ENCODE measurements at places on chromosomes 2 and 18.

DNA sequence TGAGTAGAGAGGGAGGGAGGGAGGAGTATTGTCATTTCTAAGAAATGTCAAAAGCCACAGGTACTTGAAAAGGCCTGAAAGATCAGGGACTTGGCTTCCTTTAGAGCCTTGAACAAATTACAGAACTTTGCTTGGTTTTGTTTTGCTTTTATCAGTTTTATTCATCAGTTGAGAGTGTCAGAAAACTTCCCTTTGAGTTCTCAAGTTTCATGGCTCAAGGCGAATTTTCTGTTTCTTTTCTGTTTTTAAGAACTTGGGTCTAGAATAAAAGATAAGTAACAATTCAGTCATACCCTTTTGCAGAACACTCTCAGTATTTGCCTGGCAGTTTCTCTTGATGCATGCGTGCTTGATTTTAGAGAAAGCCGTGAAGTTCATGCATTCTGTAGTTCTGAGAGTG lies 531.9 kb downstream of the PARD3B start:
- DNase-seq = no peak

DNA sequence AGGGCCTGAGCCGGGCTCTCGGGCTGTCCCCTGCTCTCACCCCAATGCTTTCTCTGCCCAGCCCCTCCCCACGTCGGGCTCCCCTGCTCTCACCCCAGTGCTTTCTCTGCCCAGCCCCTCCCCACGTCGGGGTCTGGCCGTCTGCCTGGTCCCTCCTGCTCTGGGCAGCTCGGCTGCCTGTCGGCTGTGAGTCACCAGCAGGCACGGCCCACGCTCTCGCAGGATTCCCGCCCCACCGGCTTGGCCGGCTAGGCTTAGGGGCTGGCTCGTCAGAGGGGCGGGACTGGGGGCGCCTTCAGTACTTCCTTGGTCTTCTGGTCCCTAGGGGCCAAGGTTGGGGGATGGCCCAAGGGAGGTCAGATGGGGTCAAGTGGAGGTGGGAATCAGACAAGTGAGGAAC lies 3.3 kb downstream of the BOK start:
- no peak for DNase-seq

- no peak for DNase-seq
These were observed 24.7 kb downstream of the PKDCC start for GRCh38 chr2:42072349-42073118.

GRCh38 chr2:16151651-16152050 lies 211.3 kb downstream of the MYCN start:
- no peak for DNase-seq

GRCh38 chr2:177254433-177255226 lies 9.9 kb downstream of the NFE2L2 start:
- DNase-seq = no peak

GRCh38 chr2:38876407-38876806 lies 631 bp downstream of the MORN2 start:
- DNase-seq = no peak

- no peak for DNase-seq
These were observed 278.3 kb upstream of the CYP26B1 start for GRCh38 chr2:72425996-72426395.

GRCh38 chr2:229133155-229133772 lies 137.8 kb downstream of the PID1 start:
- DNase-seq = no peak

GRCh38 chr2:196391149-196391479 lies 219.7 kb upstream of the STK17B start:
- no peak for DNase-seq

DNA sequence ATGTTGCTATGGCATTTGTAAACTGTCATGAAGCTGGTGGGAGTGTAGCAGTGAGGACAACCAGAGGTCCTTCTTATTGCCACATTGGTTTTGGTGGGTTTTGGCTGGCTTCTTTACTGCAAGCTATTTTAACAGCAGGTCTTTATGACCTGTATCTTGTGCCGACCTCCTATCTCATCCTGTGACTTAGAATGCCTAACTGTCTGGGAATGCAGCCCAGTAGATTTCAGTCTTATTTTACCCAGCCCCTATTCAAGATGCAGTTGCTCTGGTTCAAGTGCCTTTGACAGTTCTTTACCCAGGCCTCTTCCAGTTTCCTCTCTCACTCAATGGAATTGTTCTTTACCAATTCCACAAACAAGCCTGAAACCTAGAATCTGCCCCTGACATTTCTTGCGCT lies 145.1 kb downstream of the KCNE4 start:
- DNase-seq = no peak

GRCh38 chr2:184444217-184444616 lies 154.1 kb upstream of the ZNF804A start:
- no peak for DNase-seq

DNA sequence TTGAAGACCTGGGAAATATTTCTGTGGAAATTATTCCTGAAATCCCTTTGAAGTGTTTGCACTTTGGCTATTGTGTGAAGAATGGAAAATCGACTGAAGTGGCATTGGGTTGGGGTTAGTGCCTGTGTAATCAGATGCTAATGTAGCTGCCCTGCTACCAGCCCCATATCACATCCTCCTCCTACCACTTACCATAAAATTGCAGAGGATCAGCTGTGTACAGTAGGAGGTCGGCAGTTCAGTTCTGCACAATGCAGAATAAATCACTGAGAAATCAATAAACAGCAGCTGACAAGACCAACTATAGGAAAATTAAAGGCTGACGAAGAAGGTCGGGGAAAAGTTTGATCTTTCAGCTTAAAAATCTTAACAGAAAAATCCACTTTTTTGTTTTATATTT lies 440.9 kb downstream of the PTPRM start:
- DNase-seq = no peak

DNA sequence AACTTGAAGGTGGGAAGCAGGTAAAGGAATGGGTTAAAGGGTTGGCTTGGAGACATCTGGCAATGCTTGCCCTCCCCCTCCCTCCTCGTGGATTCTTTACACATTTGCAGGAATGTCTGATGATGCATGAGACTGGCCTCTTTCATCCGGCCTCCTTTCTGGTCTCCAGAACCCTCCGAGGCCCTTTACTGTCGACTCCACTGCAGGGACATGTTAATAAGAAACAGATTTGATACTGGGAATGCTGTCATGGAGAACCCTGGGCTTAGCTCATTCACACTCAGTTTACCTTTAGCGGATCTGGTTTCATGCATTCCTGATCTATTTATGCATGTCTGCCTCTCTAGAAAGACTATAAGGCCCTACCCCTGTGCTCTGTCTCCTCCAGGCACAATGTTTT lies 238.7 kb downstream of the TGIF1 start:
- peak; percentile 90 for DNase-seq

GRCh38 chr2:95012881-95013550 lies 12.5 kb upstream of the MAL start:
- no peak for DNase-seq

DNA sequence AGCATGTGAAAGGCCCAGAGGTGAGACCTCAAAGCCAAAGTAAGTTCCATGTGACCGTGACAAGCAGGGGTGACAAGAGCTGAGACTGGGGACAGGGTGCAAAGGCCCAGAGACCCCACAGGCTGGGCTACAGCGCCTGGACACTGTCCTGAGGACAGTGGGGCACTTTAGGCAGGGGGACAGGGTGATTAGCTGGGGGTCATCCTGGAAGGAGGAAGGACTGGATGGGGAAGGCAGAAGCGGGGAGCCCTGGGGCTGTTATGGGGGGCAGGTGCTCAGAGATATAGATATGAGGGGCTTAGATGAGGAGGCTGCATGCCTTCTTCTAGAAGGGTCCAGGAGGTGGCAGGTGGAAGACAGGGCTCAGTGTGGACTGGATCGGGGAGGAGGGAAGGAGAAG lies 31.5 kb downstream of the KIF1A start:
- DNase-seq = no peak

DNA sequence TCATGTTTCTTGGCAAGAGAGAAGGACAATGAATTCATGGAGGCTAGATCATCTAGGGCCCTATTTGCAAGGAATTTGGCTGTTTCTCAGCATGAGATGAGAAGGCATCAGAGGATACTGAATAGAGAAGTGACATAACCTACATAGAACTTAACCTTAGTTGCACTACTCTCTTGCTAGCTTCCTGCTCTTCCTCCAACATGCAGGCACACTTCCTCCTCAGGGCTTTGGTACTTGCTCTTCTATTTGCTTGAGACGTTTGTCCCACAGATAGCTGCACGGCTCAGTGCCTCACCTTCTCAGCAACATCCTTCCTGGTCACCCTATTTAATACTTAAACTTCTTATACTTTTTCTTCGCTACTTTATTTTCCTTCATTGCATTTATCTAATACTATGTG lies 20.0 kb upstream of the LANCL1 start:
- no peak for DNase-seq

DNA sequence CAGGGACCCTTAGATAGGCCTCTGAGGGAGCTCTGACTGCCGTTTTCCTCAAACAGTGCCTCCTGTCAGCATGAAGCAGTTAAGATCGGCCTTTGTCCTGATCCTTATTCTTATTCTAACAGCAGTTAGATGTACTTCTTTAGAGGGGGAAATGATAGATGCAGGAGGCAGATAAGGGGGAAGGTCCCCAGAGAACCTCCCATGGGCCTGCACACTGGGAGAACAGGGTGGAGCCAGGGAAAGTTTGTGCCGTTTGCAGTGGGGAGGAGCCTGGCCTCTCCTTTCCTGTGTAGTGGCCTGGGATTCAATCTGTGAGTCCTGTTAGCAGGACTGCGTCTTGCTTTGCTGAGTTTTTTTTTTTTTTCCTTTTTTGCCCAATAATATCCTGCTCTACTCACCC lies 7.9 kb upstream of the INPP4A start:
- no peak for DNase-seq

DNA sequence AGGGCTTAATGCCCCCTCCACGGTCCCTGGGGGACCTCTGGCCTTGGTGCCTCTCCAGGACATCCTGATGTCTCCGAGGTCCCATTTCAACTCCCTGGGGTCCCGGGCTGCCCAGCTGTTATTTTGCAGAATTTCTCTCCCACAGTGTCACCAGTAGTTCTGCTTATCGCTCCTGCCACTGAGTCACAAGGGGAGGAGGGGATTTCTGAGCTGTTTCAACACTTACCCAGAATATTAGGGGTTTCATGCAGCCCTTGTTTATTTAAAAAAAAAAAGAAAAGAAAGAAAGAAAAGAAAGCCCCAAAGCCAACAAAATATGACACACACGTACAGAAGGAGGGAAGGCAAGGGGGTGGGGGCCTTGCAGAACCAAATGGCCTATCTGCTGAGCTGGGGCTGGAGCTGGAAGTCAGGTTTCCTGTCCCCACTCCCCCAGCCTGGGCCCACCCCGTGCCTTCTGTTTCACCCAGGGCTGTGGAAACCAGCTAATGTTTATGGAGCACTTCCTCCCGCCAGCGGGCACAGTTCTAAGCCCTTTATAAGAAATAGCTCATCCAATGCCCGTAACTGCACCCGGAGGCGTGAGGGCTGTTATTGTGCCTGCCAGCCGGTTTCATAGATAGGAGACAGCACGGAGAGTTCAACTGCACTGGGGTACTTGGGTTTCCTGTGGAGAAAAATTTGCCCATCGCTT lies 8.4 kb upstream of the ARID5A start:
- no peak for DNase-seq

- DNase-seq = no peak
These were observed 41.1 kb upstream of the NAB1 start for GRCh38 chr2:190607657-190608357.

DNA sequence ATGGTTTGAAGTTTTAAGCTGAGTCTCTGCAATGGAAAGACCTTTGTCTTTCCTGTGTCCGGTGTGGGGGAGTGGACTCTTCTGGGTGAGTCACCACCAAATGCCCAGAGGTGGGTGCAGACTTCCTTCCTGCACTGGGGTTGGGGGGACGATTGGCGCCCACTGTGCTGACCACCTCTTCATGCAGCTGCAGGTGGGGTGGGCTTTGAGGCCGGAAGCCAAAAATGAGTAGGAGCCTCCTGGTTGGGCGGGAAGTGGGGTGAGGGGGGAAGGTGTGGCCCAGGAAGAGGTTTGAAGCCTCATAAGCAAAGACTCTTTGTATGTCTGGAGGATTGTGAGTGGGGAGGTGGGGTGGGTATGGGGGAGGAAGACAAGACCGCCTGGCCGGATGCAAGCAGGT lies 27.6 kb downstream of the PAX8 start:
- no peak for DNase-seq
